ENCODE measurements at places on chromosomes 6 and 20.

GRCh38 chr6:170032706-170033309, 258.1 kb downstream of the DLL1 start:
- no peak for DNase-seq

- DNase-seq = no peak
Observed at GRCh38 chr6:43913375-43914271, 143.6 kb downstream of the VEGFA start.

DNA sequence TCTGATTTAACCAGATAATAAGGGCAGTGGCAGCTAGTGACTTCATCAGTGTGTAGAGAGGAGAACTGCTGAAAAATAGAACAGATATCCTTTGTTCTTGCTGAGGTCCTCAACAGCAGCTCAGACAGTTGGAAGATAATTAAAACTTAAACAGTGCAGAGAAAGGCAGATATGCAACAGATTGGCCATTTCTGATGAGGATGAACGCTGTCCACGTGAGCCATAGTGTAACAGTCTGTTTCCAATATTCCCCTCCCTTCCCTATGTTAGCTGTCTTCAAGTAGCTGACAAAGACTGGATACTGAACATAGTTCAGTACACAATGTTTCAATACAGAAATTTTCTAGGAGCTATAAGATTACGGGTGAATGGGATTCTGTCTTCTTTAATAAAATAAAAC, 291.4 kb downstream of the BTBD9 start:
- DNase-seq = no peak

GRCh38 chr6:30781743-30782424, 37.5 kb upstream of the IER3 start:
- DNase-seq = no peak

All from activated naive CD4-positive, alpha-beta T cell treated with Interleukin-2 at 50 U/mL for 16 hours (primary cell).